ENCODE measurements at places on chromosomes 3 and 15.
A peak's percentile ranks its signal among the peaks of the same experiment; 100 is the strongest.

DNA sequence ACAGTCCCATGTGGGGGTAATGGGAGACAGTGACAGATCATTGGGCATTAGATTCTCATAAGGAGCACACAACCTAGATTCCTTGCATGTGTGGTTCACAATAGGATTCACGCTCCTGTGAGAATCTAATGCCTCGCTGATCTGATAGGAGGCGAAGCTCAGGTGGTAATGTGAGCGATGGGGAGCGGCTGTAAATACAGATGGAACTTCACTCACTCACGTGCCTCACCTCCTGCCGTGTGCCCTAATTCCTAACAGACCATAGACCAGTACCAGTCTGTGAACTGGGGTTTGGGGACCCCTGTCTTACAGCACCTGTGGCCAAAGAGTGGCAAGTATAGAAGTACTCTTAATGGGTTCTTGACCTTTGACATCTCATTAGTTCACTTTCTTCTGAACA, 554.7 kb downstream of the FOXP1 start:
- no peak for DNase-seq

- DNase-seq: no peak
Measured at GRCh38 chr15:68921926-68922325, 8.4 kb upstream of the SPESP1 start.

- no peak for DNase-seq
Measured at GRCh38 chr3:12356996-12357395, 68.1 kb downstream of the PPARG start.

DNA sequence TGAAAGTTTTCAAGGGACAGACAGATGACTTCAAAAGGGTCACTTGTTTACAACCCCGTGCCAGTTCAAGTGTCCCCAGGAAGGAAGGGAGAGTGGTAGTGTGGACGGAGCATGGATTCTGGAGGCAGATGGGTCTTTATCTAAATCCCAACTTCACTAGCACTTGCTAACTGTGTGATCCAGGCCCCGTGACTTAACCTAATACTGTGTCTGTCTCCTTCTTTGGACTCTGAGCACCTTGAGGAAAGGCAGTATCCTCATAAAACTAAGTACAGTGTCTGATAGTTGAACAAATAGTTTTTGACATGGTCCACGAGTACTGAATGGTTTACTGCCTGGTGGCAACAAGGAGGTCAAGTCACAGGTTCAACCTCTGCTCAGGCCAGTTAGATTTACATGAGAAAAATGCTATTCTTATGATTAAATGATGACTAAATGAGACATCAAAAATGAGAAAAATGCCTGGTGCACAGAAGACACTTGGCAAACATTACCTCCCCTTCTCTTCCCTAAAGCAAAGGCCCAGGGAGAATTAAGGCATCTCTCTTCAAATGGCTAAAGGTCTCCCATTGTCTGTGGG, 48.9 kb downstream of the ABCC5 start:
- DNase-seq: no peak

DNA sequence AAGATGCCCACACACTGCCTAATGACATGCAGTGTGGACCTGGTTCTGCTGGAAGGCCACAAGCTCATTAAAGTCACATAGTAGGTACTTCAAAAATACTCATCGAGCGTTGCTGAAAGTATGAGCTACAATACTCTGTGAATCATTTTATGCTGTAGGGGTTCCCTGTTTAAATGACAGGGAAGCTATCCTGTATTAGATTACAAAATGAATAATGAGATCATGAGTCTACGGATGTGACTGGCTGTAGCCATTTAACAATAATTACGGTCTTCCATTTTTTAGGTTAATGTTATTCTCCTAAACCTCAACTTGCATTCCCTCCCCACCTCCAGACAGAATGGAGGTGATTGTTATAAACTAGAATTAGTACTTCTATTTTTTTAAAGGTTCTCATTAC, 128.2 kb upstream of the FAM3D start:
- no peak for DNase-seq

DNA sequence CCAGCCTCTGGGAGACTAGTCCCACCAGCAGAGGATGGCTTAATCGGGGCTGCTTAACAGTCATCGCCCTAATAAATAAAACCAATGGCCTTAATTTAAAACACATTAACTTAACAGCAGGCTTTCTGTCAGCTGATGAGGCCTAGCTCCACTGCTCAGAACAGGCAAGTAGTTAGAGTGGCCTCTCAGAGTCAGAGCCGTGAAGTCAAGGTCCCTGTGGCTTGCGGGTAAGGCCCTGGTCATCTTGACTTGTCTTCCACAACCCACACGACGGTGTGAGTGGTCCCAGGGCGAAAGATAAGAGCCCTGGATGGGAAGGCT, 11.8 kb downstream of the XXYLT1 start:
- DNase-seq: no peak

- no peak for DNase-seq
Measured at GRCh38 chr3:126261037-126261436, 80.7 kb upstream of the ALDH1L1 start.

GRCh38 chr3:177335728-177336127, 138.4 kb upstream of the TBL1XR1 start:
- no peak for DNase-seq

DNA sequence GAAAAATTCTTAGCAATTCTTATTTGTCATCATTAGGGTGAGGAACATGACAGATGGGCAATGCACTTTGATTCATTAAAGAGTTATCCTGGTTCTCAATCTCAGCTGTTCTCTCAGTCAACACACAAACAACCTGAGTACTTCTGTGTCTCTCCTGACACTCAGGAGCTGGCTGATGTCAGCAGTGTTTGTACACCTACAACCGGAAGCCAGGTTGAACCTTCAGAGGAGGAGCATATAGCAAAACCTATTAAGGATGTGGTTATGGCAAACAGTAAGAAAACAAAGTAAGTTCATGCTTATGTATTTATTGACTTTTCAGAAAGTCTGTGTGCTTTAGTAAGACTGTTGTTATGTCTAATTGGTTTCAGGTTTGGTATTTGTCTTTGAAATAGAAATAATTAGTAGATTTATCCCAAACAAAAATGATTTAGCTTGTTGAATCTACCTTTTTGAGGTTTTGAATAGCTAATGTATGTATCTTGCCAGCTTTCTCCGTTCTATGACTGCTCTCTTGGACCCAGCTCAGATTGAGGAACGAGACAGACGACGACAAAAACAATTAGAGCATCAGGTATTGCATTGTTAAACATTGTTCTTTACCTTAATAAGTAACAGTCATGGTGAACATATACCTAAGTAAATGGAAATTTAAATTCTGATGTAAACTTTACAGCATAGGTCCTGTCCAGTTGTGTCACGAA, 36.6 kb downstream of the CCDC66 start:
- DNase-seq: no peak

GRCh38 chr3:98343647-98344507, 9.8 kb upstream of the OR5K4 start:
- no peak for DNase-seq

DNA sequence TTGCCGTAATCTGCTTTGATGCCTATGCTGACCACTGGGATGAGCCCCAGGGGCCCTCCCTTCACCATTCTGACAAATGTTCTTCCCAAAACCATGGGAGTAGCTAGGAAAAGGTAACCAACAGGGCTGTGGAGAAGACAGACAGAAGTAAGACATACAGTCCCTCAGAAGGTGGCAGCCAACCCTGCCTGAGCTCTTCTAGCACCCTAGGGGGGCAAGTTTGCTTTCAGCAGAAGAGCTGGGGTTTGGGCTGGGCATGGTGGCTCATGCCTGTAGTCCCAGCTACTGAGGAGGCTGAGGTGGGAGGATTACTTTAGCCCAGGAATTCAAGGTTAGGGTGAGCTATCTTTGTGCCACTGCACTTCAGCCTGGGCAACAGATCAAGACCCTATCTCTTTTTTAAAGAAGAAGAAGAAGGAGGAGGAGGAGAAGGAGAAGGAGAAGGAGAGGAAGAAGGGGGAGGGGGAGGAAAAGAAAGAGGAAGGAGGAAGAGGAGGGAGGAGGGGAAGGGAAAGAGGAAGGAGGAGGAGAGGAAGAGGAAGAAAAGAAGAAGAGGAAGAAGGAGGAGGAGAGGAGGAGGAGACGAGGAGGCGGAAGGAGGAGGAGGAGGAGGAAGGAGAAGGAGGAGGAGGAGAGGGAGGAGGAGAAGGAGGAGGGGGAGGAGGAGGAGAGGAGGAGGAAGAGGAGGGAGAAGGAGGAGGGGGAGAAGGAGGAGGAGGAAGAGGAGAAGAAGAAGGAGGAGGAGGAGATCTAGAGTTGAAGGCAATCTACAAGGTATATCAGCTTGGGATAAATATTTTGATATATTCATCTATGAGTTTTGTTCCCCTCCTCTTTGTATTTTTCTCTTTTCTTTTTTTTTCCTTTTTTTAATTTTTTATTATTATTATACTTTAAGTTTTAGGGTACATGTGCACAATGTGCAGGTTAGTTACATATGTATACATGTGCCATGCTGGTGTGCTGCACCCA, 44.9 kb upstream of the ABHD2 start:
- DNase-seq: no peak

- no peak for DNase-seq
Measured at GRCh38 chr3:100128565-100128964, 14.3 kb upstream of the FILIP1L start.

DNA sequence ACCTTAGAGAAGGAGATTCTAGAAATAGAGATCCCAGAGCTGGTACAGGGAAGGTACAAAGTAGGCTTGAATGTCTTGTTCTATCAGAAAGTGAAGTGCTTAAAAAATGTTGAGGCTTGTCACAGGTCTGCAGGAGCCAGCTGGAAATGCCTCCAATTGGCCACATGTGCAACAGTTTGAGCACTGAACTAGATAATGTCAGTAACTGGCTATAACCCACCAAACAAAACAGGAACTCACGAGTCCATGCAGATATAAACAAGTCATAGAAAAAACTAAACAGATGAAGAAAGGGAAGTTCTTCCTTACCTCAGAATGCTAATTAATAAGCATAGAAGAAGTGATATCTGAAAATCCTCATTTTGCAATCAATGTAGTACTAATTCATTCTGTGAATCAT, 11.9 kb upstream of the TF start:
- no peak for DNase-seq

DNA sequence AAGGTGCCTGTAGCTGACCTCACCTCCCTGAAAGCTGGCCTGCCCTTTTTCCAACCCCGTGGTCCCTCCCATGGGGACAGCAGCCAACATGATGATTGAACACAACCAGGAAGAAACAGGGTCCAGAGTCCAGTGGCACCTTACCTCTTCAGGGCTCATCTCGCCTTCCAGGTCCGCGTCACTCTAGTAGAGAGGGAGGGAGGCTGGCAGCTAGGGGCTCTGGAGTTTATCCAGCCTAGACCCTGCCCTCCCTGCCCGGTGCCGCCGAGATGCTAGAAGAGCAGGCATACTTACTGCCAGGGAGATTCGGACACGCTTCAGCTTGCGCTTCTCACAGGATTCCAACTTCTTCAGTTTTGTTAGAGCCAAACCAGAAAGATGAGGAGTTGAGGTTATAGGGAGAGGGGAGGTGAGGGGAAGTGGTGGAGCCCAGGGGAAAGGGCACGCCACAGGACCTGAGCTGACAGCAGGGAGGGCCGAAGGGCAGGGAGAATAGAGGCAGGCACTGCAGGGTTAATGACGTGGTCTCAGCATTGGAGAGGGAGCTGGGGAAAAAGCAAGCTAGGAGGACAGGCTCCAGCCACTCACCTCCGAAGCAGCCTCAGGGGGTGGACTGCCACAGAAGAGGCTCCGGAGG, 9.1 kb downstream of the CLCN2 start:
- no peak for DNase-seq

- DNase-seq: no peak
Measured at GRCh38 chr3:124960105-124960504, 25.6 kb upstream of the MUC13 start.

GRCh38 chr15:68149059-68149458, 56.1 kb downstream of the CALML4 start:
- DNase-seq: no peak

DNA sequence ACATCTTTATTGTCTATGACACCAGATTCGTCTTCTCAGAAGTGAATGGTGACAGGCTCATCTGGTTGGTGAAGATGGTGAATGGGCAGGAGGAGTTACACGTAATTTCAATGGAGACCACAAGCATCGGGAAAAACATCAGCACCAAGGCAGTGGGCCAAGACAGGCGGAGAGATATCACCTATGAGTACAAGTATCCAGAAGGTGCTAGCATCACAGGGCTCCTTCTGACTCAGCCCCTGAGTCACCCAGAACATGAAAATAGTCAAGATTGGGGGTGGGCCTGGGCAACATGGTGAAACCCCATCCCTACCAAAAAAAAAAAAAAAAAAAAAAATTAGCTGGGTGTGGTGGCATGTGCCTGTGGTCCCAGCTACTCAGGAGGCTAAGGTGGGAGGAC, 32.6 kb downstream of the TGM4 start:
- no peak for DNase-seq

DNA sequence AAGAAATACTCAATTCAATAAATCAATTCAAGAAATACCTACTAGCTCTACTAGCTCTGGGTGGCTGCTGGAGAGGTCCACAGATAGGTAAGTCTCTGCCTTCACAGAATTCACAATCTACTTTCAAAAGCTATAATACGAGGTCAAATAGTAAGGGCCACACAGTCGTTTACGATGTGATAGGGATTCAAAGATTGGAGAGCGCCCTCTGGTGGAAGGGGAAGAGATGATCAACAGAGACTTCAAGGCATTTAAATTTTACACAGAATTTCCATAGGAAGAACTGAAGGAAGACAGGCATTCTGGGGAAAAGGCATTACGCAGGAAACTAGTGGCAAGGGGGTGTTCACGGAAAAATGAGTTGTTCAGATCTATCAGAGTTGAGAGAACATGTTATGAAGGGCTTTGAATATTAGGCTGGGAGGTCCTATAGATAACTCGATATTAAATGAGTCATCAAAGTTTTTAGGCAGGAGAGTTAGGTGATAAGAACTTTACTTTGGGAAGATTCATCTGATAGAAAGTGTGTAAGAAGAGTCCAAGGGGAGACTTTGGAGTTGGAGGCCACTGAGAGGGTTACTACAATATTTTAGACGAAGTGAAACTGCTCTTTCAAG, 128.8 kb downstream of the FRMD5 start:
- DNase-seq: peak; percentile 11

DNA sequence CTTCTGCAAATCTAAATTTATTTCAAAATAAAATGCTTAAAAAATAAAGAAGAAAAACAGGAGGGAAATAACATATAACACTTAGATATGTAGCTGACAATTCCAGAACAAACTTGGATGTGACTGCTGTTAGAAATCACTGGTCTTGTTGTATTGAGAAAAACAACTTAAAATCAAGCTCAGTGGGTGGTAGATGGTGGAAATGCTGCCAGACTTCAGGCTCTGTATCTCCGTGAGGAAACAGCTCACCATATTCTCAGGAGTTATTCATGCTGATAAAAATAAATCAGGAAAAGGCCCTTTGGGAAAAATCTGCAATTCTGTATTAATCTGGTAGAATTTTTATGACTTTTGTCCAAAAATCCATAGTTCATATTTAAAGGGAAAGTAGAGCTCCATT, 477.6 kb downstream of the RAP2B start:
- no peak for DNase-seq
